ENCODE measurements at places on chromosomes 2 and 18. TPM values are rescaled to one million over a fixed set of nuclear protein-coding genes. Genes with fewer than 3 reads are reported as not detected.
A peak's percentile ranks its signal among the peaks of the same experiment; 100 is the strongest.

DNA sequence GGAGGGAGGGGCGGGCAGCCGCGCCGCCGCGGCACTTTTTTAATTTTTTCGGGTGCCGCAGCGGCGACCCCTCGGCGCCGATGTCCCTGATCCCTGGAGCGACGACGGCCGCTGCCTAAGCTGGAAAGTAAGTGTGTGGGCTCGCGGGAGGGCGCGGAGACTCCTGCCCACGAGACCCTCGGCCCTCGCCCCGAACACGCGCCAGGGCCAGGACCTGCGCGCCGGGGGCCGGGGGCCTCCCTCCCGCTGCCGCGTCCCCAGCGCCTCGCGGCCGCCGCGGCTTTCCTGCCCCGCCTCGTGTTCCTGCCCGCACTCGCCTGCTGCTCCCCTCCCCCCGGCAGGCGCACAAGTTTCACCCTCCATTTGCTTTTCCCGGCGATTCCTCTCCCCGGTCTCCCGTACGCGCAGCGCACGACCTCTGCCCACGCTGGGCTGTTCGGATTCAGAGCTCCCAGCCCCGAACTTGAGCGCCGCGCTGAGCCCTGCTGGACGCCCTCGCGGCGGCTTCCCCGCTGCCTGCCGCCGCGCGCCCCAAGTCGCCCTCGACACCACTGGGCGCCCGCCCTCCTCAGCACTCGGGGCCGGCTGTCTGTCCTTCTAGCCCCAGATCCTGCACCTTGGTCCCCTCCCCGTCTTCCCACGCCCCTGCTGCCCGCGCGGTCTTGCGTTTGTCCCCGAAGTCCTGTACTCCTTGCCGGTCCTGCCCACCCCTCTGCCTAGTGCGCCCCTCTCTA, 507 bp downstream of the PKP4 start:
- DNase-seq, result peak; percentile 48
- no peaks in the 10 kb centered on the region for H3K27me3 ChIP-seq
- H3K27ac ChIP-seq, result peak overlapping the region; percentile 91
- H3K4me3 ChIP-seq, result peak overlapping the region; percentile 97
- peaks cover 43% of the 10 kb centered on the region for H3K4me1 ChIP-seq

GRCh38 chr2:98308068-98308467, 38.2 kb upstream of the CNGA3 start:
- peaks cover 29% of the 10 kb centered on the region for H3K27me3 ChIP-seq
- H3K27ac ChIP-seq, result no peak overlapping the region
- H3K4me1 ChIP-seq, result no peaks in the 10 kb centered on the region
- no peaks in the 10 kb centered on the region for H3K36me3 ChIP-seq
- H3K4me3 ChIP-seq, result no peak overlapping the region

- H3K4me3 ChIP-seq, result no peak overlapping the region
- H3K27ac ChIP-seq, result no peak overlapping the region
- no peak for DNase-seq
- H3K27me3 ChIP-seq, result no peaks in the 10 kb centered on the region
- H3K36me3 ChIP-seq, result no peaks in the 10 kb centered on the region
- H3K4me1 ChIP-seq, result peaks cover 12% of the 10 kb centered on the region
These were observed 42.9 kb upstream of the GRHL1 start for GRCh38 chr2:9908639-9909038.

GRCh38 chr18:12048010-12048826, 45.4 kb upstream of the ANKRD62 start:
- H3K27me3 ChIP-seq, result peaks cover 16% of the 10 kb centered on the region
- peaks cover 9% of the 10 kb centered on the region for H3K4me1 ChIP-seq
- no peak for DNase-seq
- no peaks in the 10 kb centered on the region for H3K36me3 ChIP-seq

DNA sequence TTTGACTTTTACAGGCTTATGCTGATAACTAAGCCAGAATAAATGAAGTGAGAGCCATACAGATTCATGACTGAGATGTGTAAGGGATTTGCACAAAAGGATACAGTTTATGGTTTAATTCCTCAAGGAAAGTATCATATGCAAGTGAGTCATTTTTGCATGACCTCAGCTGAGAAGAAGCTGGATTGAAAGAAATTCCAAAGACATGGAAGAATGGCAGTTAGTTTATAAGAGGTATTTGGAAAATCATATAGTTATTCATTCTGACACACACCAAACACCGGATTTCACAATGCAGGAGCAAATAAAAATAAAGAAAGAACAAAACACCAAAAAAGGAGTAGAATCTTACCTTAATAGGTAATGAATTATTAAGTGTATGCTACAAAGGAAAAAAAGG, 83.2 kb upstream of the RND3 start:
- H3K27ac ChIP-seq, result peak overlapping the region; percentile 87
- H3K27me3 ChIP-seq, result no peaks in the 10 kb centered on the region
- DNase-seq, result peak; percentile 88
- no peaks in the 10 kb centered on the region for H3K36me3 ChIP-seq
- peak overlapping the region; percentile 61 for H3K4me3 ChIP-seq
- H3K4me1 ChIP-seq, result peaks cover 90% of the 10 kb centered on the region

DNA sequence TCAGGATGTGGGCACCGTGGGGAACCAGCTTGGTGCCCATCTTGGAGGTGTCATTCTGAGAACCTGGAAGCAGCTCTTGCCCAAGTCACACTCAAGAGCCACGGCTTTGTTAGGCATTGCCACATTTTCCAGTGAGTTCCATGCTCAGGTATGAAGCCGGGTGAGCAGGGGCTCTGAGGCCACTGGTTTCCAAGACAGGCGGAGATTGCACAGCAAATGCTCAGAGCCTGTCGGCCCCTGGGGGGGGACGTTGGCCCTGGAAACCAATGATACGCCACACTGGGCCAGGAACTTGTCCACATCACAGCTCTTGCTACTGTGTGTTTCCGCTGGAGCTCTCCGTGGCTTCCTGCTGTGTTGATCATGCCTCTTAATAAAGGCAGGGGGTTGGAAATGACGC, 52.5 kb upstream of the SALL3 start:
- no peaks in the 10 kb centered on the region for H3K4me1 ChIP-seq
- H3K36me3 ChIP-seq, result peaks cover 4% of the 10 kb centered on the region
- peaks cover 2% of the 10 kb centered on the region for H3K27me3 ChIP-seq
- no peak for DNase-seq
- no peak overlapping the region for H3K4me3 ChIP-seq

IL1B gene
- total RNA-seq, result 1.2 TPM

GALR1 gene
- total RNA-seq, result not detected

PSMA8 gene
- not detected for total RNA-seq

All from HFFc6 (cell line).